ENCODE measurements at places on chromosomes 2 and 18. TPM values are rescaled to one million over a fixed set of nuclear protein-coding genes. Genes with fewer than 3 reads are reported as not detected.

DNA sequence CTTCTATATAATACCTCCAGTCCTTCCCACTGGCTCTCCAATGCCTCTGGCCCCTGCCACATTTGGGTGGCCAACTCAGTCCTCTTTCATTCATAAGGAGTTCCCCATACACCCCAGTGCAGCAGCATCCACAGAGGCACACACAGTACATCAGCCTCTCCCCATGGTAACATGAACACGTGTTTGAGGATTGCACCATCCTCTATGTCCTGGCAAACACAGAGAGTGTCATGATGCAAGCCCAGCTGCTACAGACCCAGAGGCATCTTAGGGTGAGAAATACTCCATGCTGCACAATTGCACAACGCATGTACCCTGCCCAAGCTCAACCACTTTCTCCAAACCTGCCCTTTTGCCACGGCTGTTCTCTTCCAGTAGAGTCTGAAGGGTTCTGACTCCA, 11.5 kb downstream of the IGFBP5 start:
- no peak overlapping the region for H3K27ac ChIP-seq
- H3K27me3 ChIP-seq: no peaks in the 10 kb centered on the region
- no peak for DNase-seq
- no peaks in the 10 kb centered on the region for H3K36me3 ChIP-seq
- H3K4me1 ChIP-seq: peaks cover 4% of the 10 kb centered on the region
- H3K4me3 ChIP-seq: no peak overlapping the region

Gene MEP1B
- total RNA-seq: not detected

Gene REG3G
- not detected for total RNA-seq

DNA sequence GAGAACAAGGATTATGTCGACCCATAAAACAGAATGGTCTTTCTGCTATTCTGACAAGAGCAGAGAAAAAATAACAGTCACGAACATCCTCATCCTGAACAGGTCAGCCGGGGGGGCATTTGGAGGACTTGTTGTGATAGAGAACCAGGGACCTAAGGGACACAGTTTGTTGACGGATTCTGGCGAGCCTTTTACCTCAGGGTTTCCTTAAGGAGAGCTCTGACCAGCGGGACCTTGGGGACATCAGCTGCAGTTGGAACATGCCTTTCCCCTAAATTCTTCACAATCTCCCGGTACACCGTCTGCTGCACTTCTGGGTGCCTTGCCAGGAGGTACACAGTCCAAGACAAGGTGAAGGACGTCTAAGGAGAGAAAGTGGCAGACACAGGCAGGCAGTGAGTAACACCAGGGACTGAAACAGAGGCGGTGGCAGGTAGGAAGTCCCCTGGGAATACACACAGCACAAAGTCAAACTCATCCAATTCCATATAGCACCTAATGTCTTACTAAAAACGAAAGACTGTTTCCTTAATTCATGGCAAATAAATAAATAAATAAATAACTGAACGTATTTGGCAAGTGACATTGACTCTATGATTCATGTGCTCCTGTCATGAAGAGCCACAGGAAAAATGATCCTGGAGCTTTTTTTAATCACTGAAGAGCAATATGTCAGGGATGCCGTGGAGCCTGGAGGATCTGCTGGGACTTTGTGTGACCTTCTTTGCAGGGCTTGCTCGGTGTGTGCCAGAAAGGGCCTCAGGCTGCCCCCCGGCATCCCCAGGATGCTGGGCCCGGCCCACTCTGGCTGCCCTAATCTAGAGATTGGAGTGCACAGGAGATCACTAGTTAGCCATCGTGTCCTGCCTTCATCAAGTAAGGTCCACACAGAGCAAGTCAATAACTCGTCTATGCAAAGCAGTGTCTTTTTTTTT, 24.7 kb downstream of the CYP27C1 start:
- H3K4me3 ChIP-seq: no peak overlapping the region
- peaks cover 9% of the 10 kb centered on the region for H3K4me1 ChIP-seq
- DNase-seq: no peak
- no peak overlapping the region for H3K27ac ChIP-seq
- no peaks in the 10 kb centered on the region for H3K27me3 ChIP-seq

Data from H1 (cell line).